ENCODE measurements at places on chromosomes 1 and 21.

GRCh38 chr1:14955976-14956375 is 197.6 kb upstream of the TMEM51 start:
- DNase-seq, result no peak

GRCh38 chr1:237226177-237226944 is 184.4 kb downstream of the RYR2 start:
- no peak for DNase-seq

GRCh38 chr1:220702733-220703270 is 12.6 kb downstream of the C1orf115 start:
- no peak for DNase-seq

GRCh38 chr1:175015243-175015642 is 8.0 kb downstream of the MRPS14 start:
- DNase-seq, result no peak

DNA sequence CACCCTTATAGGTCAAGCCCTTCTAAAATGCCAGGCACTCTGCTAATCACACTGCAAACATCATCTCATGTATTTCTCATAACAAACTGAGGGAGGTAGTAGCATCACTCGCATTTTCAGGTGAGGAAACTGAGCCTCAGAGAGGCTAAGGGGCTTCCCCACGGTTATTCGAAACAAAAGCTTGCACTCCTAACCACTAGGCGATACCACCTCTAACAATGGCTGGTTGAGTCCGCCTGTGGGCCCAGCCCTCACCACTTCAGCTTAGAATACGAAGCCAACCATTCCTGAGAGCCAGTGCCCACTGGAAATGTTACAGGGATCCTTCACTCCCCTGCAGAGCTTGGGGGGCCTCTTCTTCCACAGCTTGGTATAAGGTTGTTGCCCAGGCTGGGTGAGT is 65.3 kb upstream of the TENT5C start:
- DNase-seq, result no peak

DNA sequence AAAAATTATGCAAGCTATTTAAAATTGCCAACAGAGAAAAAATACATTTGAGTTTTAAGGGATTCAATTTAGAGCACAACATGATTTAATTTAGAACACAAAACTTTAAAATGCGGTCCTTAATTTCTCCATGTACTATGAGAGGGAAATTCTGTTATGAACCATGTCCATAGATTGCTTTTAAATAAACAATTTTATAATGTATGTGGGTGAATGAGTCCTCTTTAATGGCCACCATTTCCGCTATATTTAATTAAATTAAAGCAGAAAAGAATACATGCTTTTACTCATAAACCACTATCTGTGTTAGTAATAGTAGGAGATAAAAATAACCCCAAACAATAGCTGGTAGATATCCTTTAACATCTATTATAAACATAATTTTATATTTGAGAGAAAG is 914.6 kb downstream of the LTN1 start:
- DNase-seq, result no peak

- no peak for DNase-seq
These were observed 264.7 kb downstream of the CTH start for GRCh38 chr1:70675737-70676156.

GRCh38 chr1:162983671-162984425 is 85.3 kb upstream of the RGS4 start:
- no peak for DNase-seq

GRCh38 chr1:178434899-178435435 is 61.8 kb downstream of the CLEC20A start:
- no peak for DNase-seq

GRCh38 chr1:235246022-235246948 is 81.7 kb downstream of the ARID4B start:
- no peak for DNase-seq

DNA sequence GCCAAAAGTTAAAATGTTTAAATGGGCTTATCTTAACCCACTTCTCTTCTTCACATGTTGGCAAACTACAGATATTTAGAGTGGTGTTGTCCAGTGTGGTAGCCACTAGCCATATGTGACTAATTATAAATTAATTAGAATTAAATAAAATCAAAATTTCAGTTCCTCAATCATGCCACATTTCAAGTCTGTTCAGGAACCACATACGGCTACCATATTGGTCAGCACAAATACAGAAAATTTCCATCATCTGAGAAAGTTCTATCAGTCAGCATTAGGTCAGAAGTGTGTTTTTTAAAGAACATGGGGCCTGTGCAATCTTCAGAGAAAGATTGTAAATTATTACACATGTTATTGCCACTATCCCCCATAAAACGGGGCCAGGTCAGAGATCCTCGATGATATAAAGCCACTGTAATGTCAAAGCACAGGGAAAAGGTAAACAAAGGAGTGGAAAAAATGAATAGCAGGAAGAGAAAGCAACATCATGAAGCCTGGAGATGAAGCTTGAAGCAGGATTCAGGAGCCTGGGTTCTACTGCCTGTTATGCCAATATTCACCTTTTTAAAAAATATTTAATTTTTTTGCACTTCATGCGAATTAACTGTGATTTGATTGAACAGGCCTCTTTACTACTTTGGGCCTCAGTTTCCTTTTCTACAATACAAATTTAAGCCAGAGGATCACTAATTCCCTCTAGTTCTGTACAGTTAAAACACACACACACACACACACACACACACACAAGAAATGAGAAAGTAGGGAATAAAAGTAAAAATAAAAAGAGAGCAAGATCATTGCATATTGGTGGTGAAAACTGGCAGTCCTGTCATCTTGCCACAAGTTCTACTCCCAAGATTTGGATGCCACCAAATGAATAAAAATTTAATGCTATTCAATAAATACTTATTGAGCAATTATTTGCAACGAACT is 2.3 kb downstream of the RSBN1 start:
- DNase-seq, result no peak

- DNase-seq, result no peak
These were observed 112.0 kb downstream of the PDE4B start for GRCh38 chr1:65904681-65905083.

- no peak for DNase-seq
These were observed 8.2 kb downstream of the THRAP3 start for GRCh38 chr1:36232212-36233095.

GRCh38 chr1:118304722-118305359 is 119.8 kb upstream of the SPAG17 start:
- no peak for DNase-seq

GRCh38 chr1:229620876-229621275 is 5.0 kb downstream of the TAF5L start:
- no peak for DNase-seq

DNA sequence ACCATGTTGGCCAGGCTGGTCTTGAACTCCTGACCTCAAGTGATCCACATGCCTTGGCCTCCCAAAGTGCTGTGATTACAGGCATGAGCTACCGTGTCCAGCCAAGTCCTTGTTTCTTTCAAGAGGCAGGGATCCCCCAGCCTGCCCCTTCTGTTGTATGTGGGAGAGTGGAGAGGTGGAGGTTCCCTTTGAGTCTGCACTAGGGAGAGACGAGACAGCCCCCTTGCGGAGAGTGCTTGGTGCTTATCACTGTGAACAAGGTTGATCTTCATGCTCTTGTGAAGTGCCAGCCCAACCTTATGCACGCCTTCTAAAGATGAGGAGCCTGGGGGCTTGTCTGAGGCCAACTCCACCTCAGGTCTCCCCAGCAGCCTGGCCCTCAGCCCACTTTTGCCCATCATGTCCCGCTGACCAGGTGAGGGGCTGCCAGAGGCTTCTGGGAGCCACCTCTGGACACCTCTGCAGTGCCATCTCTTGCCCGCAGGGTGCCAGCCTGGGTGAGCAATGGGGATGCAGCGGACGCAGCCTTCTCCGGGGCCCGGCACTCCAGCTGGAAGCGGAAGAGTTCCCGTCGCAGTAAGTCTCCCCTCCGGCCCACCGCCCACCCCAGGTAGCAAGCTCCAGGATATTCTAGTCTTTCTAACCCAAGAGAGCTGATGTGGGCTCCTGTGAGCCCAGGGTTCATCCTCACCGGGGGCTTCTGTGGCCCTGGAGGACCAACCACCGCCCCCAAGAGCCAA is 62.3 kb downstream of the ARHGEF10L start:
- no peak for DNase-seq

DNA sequence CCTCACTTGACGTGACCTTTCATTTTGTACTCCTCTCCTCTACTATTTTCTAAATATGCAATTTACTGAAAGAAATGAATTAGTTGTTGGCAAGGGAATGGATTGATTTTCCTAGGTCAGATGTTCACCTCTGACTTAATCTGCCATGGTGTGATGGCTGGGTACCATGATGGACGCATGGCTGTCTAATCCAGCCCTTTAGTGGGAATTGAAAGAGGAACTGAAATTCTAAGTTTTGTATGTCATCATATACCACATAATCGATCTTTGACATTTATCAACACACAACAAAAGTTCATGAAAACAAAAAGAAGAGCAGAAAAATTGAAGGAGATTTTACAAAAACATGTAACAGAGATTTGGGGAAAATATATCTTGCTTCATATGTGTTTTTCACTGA is 331.3 kb upstream of the SNX7 start:
- DNase-seq, result no peak

DNA sequence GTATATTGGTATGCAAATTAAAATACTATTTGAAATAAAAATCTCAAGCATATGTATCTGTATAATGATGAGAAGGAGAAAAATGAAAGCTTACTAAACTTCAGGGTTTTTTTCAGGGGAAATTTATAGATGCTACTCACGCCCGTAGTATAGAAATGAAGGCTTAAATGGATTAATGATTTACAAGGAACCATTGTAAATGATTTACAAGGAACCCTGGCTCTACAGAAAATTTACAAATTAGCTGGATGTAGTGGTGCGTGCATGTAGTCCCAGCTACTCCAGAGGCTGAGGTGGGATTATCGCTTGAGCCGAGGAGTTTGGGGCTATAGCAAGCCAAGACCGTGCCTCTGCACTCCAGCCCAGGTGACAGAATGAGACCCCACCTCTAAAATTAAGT is 150.5 kb downstream of the PCBP3 start:
- DNase-seq, result no peak

DNA sequence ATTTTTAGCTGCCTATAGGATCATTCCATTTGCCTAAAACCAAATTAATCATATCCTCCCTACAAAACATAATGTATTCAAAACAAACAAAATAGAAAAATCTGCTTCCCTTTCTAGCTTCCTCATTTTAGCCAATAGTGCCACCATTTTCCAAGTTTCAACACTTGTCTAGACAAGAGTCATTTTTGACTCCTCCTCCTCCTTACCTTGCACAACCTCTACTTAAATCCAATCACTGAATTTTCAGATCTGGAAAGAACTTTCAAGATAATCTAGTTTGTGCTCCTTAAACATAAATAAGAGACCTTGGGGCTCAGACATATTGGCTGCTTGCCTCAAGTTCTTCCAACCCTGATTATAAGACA is 7.4 kb downstream of the STX6 start:
- DNase-seq, result no peak

DNA sequence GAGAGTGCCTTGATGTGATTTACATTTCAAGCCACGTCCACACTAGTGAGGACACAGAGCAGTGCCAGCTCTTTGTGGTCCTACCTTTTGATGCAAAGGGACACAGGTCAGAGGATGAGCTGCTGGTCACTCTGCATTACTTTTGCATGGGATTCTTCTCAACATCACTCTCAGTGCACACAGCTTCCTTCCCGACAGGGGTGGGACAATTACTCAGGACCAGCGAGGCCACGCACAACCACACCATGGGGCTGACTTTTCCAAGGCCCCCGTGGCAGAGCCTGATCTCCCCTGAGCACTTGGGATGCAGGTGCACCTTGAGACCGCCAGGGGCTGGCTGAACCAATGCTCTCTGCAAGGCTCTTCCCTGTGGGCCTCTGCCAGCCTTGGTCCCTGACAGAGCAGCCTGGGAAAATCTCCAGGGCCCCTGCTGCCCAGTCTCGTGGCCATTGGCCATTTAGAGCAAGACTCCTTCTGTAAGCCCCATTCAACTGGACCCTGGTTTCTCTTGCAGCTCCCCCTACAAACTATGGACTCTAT is 13.2 kb upstream of the PRAMEF12 start:
- no peak for DNase-seq

GRCh38 chr1:24586970-24587820 is 31.3 kb downstream of the NCMAP start:
- no peak for DNase-seq

DNA sequence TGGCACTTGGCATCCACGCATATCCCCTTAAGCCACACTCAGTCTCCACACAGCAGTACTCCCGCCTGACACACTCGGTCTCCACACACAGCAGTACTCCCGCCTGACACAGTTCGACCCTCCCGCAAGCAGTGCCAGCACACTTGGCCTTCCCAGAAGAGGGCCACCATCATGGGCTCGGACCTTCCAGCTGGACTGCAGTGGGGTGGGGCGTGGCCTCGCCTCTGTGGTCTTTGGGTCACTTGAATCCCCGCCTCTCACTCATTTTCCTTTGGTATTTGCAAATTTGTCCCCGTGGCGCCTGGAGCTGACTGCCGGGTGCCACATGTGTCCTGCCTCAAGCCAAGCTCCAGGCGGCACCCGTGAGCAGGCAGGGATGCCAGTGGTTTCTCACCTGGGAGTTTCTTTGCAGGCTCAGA is 63.7 kb downstream of the FAAP20 start:
- no peak for DNase-seq

DNA sequence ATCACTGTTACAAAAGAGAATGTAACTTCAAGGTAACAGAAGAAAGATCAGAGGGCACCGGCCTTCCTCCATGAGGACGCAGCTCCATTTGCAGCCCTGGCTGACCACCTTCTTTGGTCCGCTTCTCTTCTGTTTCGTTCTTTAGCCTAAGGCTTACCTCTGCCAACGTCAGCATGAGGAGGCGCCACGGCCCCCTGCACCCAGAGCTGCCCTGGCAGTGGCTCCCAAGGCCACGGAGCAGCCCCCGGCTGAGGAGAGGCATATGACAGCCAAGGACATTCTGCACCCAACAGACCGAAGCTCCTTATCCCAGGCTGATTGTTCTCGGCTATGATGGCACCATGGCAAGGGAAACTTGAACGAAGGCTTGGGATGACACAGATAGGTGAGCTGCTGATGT is 250.3 kb downstream of the TOMM20 start:
- no peak for DNase-seq

DNA sequence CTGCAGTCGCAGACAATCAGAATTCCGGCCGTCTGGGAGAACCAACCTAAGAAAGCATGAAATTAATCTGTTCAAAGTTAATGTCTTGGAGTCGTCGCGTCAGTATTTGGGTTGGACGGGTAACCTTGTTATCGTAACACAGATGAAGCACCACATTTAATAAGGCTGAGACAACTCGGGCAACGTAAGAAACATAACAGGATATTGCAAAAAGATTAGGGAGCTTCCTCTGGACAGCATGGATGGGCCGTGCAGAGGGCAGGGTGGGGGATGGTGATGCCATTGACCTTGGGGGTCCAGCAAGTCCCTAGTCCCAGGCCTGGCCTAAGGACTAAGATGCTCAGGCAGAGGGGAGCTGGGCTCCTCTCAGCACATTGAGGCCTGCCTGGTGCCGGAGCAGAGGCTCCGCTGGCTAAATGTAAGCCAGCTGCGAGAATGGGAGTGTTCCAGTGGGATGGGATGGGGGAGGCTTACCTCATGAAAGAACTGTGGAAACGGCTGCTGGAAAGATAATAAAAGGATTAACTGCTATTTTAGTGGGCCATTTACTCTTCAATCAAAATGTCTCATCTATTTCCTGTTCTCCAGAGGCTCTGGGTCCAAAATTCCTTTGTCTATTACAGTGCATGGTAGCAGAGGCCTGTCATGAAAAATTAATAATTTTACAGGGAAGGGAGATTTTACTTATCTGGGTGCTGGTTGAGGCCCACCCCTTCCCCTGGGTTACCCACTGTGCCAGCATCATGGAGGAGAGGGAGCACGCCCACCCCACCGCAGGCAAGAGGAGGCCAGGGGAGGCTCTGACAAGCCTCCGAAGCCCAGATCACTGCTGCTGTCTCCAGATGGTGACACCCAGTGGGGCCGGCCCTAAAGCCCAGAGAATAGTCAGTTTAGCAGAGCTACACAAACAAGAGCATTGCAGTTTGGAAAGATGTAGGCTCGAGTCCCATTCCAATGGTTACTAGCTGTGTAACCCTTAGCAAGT is 131.6 kb downstream of the DMRTB1 start:
- no peak for DNase-seq
